Stimulated activated CD4-positive, alpha-beta T cell treated with anti-CD3 and anti-CD28 coated beads, Interleukin-4, amount 100 ng/mL, for 24 hours (primary cell): ENCODE measurements at places on chromosomes 13 and 19.

DNA sequence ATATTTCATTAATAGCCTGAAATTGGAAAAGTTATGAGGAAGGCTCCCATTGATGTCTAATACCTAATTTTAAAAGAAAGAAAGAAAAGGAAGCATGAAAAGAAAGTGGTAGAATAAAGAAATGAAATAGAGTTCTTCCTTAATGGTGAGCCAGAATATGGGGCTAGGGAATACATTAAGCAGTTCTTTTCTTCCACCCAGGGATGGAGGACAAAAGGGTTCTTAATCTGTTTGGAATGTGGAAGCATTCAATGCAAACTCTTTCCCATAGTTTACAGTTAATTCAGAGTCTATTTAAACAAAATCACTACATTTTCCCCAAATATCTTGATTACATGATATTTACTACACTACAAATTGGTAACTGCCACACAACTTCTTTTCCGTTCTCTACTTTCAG lies 18.4 kb upstream of the ZMYM2 start:
- DNase-seq: no peak

DNA sequence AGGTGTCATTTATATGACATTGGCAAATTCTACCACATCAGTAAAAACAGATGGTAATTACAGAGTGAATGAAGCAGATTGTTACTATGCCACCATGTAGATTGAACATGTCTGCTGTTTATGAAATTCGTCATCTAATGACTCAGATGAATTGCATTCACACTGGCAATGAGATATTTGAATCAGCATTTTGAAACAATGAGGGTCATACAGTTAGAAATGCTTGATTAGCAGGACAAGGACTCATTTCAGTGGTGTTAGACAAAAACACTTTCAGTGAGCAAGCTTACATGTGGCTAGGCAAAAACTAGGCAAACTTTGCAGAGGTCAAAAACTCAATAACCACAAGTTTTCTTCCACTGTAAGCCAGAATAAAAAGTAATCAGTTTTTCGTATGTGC lies 1165.0 kb downstream of the SLITRK1 start:
- DNase-seq: no peak

DNA sequence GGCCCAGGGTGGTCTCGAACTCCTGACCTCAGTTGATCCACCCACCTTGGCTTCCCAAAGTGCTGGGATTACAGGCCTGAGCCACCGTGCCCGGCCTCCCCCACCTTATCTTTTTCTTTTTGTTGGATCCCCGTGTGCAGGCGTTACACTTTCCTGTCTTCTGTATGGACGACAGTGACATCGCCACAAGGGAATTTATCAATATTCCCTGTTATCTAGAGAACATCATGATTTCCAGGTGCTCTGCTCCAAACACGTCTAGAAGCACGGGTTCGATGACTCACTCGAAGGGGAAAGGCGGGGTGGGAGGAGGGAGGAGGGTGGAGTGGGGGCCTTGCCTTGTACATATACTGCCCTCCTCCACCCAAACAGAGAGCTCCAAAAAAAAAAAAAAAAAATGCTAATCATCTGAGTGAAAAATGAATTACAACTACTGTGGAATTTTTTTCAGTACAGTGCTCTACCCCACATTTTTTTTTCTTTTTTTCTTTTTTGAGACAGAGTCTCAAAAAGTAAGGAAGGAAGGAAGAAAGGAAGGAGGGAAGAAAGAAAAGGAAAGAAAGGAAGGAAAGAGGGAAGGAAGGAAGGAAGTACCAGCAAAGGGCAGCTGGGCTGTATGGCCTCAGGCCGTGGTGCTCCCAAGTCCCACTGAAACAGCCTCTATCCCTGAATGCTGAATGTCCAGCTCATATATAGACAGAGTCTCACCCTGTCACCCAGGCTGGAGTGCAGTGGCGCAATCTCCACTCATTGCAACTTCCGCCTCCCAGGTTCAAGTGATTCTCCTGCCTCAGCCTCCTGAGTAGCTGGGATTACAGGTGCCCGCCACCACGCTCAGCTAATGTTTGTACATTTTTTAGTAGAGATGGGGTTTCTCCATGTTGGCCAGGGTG lies 36.8 kb downstream of the INSR start:
- DNase-seq: no peak

- no peak for DNase-seq
These were observed 54.0 kb downstream of the FLT1 start for GRCh38 chr13:28440774-28441504.

- DNase-seq: no peak
These were observed 44.5 kb downstream of the SCEL start for GRCh38 chr13:77579959-77580358.

DNA sequence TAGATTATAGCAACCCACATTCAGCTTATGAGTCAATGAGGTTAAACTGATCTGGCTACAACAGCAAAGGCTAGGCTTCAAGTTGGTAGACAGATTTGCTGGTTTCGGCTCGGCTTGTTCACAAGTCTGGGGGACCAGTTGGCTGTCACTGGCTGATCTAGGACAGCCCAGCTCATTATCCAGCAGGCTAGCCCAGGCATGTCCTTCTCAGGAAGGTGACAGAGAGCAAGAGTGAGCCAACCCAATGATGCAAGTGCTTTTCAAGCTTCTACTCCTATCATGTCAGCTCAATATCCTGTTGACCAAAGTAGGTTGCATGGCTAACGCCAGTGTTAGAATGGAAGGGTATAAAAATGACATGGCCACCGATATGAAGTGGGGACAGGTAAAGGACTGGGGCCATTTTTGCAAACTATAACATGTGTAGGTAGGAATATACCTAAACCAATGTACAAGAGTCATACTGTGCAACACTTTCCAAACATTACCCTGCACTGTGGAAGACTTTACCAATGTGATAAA lies 220.9 kb upstream of the SOX21 start:
- DNase-seq: no peak

DNA sequence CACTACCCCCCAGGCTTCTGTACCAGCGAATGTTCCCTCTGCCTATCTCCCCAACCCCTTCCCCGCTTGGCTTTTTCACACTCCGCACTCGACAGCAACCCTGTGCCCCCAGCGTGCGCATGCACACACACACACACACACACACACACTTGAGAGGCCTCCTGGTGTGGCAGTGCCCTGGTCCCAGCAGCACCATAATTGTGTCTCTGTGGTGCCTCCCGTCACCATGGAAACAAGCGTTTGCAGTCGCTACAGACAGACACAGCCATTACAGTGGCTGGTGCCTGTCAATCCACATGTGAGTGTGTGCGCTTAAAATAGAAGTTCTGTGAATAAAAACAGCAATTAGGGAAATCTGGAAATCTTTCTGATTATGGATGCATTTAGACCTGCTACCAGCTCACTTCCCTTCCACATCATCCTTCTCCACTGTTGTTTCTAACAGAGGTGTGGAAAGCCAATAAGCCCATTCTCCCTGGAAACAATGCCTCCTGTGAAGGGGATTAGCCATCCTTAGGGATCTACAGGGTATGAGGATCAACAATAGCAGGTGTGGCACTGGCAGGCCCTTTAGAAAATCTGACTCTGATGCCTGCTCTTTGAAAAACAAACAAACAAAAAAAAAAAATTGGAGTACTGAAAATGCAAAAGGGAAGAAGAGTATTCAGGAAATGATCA lies 146.3 kb downstream of the DCLK1 start:
- no peak for DNase-seq

DNA sequence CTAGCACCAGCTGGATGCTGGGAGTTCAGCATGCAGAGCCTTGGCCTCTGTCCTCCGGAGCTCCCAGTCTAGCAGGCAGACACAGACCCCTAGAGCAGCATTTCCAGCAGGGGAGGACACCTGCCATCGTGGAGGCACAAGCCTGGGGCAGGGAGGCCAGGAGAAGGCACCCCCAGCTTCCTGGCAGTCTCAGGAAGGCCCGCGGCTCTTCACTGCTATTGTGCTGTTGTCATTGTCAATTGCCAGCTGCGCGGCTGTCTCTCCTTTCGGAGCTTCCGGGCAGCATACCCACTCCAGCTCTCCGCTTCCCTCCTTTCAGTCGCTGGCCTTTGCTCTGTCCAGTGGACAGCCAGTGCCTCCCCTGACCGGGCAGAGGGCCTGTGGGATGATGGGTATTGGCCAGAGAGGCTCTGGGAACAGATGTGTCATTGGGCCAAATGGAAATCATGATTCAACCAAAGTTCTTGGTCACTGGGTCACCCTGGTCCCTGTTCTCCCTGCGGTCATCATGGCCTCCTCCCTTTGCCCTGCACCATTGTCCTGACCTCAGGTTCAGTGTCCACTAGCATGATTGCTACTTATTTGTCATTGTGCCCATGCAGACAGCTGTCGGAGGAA lies 93.0 kb downstream of the SLC7A1 start:
- no peak for DNase-seq

- DNase-seq: no peak
These were observed 4.2 kb downstream of the DHX34 start for GRCh38 chr19:47353307-47353712.

GRCh38 chr13:48500652-48501197 lies 32.2 kb downstream of the RCBTB2 start:
- no peak for DNase-seq

GRCh38 chr13:59483501-59484145 lies 680.1 kb downstream of the DIAPH3 start:
- no peak for DNase-seq

GRCh38 chr19:50416034-50416977 lies 2.4 kb upstream of the SPIB start:
- no peak for DNase-seq

DNA sequence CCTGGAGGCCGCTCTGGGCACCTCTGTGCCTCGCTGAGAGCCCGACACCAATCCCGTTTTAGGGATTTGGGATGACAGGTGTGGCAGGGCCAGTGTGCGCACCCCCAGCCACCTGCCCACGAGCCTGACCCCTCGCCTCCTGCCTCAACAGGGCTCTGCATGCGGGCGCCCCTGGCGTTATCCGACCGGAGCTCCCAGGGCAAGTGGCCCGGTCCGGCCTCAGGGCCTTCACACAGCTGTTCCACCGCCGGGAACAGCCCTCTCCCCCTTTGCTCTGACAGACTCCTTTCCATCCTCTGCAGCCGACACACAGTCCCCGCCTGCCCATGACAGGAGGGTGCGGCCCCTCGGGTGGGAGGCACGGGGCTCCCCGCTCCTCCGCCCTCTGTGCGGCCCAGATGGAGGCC lies 7.1 kb upstream of the WDR18 start:
- no peak for DNase-seq

DNA sequence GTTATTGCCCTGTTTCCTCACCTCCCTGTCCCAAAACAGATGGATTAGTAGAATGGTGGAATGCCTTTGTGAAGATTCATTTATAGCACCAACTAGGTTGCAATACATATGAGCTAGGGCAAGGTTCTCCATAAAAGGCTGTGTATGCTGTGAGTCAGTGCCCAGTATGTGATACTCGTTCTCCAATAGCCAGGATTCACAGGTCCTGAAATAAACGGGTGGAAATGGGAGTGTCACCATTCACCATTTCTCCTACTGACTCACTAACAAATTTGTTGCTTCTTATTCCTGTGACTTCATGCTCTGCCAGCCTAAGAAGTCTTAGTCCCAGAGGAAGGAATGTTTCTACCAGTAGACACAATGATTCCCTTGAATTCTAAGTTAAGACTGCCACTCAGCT lies 1745.4 kb downstream of the SLITRK1 start:
- no peak for DNase-seq

DNA sequence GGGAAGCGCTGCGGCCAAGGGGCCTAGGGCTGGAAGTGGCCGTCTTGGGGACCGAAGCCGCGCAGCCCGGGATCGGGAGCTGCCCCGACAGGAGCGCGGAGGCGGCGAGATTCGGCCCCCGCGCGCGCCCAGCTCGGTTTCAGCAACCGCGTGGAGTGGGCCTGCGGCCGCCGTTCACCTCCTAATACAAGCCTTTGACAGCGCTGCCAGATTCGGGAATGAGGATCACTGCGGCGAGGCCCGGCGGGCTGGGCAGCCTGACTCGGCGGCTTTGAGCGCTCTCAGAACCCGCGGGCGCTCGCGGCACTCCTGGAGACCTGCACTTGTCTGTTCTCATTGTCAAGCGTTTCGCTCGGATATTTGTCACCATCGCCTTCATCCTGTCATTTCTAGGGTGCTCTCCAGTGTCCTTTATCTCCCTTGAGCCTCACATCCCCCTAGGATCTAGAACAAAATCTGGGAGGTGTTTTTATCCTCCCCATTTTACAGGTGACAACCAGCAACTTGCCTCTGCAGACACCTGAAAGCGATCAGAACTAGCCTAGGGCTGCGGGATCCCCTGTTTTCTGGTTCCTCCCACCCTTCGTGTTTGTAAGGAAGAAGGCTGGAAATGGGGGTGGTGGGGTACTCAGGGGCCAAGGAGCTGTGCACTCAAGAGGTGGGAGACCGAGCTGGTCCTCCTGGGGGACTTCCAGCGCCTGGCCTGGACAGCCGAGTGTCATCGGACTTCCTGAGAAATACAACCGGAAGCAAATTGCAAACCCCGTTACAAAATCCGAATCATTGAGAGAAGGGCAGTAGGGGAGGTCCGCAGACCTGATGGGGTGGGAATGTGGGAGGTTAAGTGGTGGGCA lies 1.5 kb upstream of the CDX2 start:
- DNase-seq: no peak

DNA sequence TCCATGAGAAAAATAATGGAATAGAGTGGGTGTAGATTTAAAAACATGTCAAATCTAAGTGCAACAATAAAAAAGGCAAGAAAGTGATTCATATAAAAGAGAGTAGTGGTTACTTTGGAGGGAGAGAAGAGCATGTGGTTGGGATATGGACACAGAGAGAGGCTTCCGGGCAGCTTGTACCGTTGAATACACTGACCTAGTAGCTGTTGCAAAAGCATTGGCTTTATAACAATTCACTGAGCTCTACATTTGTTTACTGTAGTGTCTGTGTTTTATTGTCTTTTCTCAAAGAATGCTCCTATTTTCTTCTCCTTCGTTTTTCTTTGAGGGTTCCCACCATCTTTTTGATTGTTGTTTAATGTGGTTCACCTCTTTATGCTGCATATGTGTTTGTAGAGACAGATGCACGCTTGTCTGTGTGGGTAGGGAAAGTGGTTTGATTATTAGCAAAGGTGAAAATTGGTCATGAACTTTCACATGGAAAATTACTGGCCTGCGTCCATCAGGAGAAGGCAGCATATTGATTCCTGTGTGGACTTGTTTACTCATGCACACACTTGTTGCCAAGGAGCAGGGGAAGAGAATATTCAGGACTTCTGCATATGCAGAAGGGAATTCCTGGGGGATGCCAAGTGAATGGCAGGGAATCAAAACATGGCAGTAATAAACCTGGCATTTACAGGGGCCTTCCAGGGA lies 29.9 kb upstream of the IRS2 start:
- DNase-seq: no peak

GRCh38 chr13:52002361-52002760 lies 8.9 kb downstream of the ATP7B start:
- DNase-seq: no peak

DNA sequence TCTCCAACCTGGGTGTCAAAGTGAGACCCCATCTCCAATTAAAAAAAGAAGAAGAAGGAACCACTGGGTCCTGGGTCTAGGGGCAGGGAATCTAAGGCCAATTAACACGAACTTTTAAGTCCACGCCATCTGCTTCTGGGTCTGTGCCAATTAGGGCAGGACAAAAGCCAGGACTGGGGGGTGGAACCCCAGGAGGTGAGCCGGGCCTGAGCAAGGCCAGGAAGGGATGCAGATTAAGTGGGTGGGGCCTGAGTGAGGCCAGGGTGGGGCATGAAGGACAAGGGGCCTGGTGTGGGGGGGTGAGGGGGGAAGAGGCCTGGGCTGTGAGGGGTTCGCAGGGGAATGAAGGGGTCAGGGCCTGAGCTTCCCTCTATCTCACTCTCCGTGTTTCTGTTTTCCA lies 26.3 kb upstream of the ZNF83 start:
- DNase-seq: no peak

- DNase-seq: no peak
These were observed 52.5 kb upstream of the CLDN10 start for GRCh38 chr13:95499811-95500712.
